Right ventricle myocardium inferior (tissue), 1 donor: ENCODE measurements at places on chromosomes 2 and 18. TPM values are rescaled to one million over a fixed set of nuclear protein-coding genes. Genes with fewer than 3 reads are reported as not detected.

The ACVR1C gene
- total RNA-seq = 0.81 TPM

The EIPR1 gene
- 10.2 TPM for total RNA-seq

The EFHD1 gene
- total RNA-seq = 26.3 TPM

The RAPGEF4 gene
- 9.0 TPM for total RNA-seq

The ZFP36L2 gene
- total RNA-seq = 51.1 TPM

The ALPG gene
- total RNA-seq = not detected

The RAB6D gene
- total RNA-seq = not detected

The DNAH7 gene
- 0.05 TPM for total RNA-seq

The RGPD4 gene
- 0.05 TPM for total RNA-seq

The GALR1 gene
- not detected for total RNA-seq

The ATOH8 gene
- total RNA-seq = 29.1 TPM

The COBLL1 gene
- 15.2 TPM for total RNA-seq

The XIRP2 gene
- 298 TPM for total RNA-seq

The AGXT gene
- not detected for total RNA-seq

The RSAD2 gene
- total RNA-seq = 3.3 TPM

The UCN gene
- 0.84 TPM for total RNA-seq

The DSG4 gene
- total RNA-seq = not detected

The NXPH2 gene
- not detected for total RNA-seq

The FAM237A gene
- 1.2 TPM for total RNA-seq

The LCT gene
- not detected for total RNA-seq

The MGAT4A gene
- total RNA-seq = 19.3 TPM

The UGT1A6 gene
- not detected for total RNA-seq

The REG1B gene
- total RNA-seq = not detected

The CYP27C1 gene
- 0.05 TPM for total RNA-seq

The LRRC30 gene
- total RNA-seq = not detected

The ST6GAL2 gene
- 0.38 TPM for total RNA-seq

The ATP6V1C2 gene
- total RNA-seq = 1.9 TPM

The NR4A2 gene
- total RNA-seq = 1.6 TPM

The MYCN gene
- 0.54 TPM for total RNA-seq

The UGT1A8 gene
- total RNA-seq = not detected

The SPHKAP gene
- total RNA-seq = 107 TPM

The LIMS2 gene
- total RNA-seq = 260 TPM

The PLCL1 gene
- 96.2 TPM for total RNA-seq

The PAIP2B gene
- total RNA-seq = 64.9 TPM

The GAREM1 gene
- total RNA-seq = 22.7 TPM

The FAM124B gene
- 1.9 TPM for total RNA-seq

The DCDC2C gene
- not detected for total RNA-seq

The SIX3 gene
- not detected for total RNA-seq

The GNAL gene
- 5.1 TPM for total RNA-seq

The OTOF gene
- 0.08 TPM for total RNA-seq
